NCI-H1436 (cell line): ENCODE measurements at places on chromosomes 5 and 9.

- DNase-seq: no peak
These were observed 930.3 kb upstream of the C9orf72 start for GRCh38 chr9:28503573-28503972.

DNA sequence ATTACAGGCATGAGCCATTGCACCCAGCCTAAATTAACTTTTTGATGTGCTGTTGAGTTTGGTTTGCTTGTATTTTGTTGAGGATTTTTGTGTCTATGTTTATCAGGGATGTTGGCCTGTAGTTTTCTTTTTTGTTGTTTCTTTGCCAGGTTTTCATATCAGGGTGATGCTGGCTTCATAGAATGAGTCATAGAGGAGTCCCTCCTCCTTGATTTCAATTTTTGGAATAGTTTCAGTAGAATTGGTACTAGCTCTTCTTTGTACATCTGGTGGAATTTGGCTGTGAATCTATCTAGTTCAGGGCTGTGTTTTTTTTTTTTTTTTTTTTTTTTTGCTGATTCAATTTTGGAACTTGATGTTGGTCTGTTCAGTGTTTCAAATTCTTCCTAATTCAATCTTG is 1164.3 kb upstream of the DMAC1 start:
- DNase-seq: no peak

GRCh38 chr5:177040814-177041420 is 18.4 kb downstream of the ZNF346 start:
- no peak for DNase-seq

- no peak for DNase-seq
These were observed 187.3 kb upstream of the NMUR2 start for GRCh38 chr5:152592416-152592815.

- DNase-seq: no peak
These were observed 24.6 kb downstream of the HSDL2 start for GRCh38 chr9:112404508-112404932.

- no peak for DNase-seq
These were observed 155.6 kb upstream of the IER5L start for GRCh38 chr9:129333617-129334104.

DNA sequence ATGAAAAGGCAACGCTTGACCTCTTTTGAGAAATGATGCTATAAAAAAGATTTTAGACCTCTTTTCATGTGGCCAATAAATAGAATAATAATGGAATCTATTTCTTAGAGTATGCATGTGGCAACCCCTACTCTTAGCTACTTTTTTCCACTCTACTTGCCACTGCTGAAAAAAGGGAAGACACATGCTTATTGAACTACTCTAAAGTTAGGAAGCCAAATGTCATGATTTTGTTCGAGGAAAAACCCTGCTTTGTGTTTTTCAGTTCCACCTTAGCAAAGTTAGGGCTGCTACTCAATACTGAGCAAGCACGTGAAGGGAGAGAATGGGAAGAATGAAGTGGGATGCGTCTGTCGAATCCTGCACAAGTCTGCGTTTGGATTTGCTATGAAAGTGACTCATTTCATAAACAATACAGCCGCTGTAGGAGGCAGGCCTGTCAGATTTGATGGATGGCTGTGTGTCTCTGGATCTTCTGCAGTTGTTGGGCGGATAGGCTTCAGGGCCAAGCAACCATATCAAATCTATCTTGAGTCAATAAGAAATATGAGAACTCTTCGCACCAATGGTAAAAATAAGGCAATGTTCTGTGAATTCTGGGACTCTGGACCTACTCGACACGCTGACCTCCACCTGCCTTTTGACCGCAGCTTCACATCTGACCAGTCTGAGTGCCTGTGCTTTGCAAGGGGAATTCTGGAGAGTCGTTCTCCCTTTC is 333.6 kb downstream of the PIK3R1 start:
- DNase-seq: no peak

DNA sequence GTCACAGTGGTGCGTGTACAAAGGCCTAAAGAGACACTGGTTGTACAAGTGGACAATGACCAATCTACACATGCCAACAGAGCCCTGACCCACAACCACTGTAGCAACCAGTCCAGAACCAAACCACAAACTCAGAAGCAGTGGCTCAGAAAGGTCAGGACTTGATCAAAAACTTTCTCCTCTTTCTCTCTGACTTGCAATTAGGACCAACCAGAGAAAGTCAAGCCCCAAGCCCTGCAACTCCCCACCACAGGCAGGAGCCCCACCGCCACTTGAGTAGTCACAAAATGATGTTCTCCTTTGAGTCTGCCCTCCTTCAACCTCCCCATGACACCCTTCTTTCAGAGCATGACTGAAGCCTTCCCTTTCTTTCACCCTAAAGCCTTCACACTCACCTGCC is 291.8 kb downstream of the CDH10 start:
- DNase-seq: no peak

DNA sequence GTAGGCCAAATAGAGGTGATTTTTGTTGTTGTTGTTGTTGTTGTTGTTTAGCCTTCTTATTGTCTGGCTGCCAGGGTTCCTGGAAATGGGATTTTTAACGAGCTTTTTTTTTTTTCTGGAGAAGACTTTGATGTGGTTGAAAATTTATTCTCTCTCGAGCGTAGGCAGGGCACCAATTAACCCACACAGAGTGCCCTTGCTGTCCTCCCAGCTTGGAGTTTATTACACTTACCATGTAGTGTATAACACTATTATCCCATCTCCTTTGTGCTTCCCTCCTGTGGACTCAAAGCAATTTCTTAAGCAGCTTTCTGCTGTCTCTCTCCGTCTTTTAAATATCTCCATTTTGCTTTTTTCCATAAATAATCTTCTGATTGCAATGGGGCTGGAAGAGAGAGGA is 57.4 kb downstream of the OR2K2 start:
- no peak for DNase-seq

GRCh38 chr9:32172256-32172655 is 212.2 kb upstream of the ACO1 start:
- no peak for DNase-seq

- DNase-seq: no peak
These were observed 317.2 kb downstream of the ZSWIM6 start for GRCh38 chr5:61649231-61649630.

- DNase-seq: no peak
These were observed 185.3 kb downstream of the MAPKAP1 start for GRCh38 chr9:125521462-125522327.

GRCh38 chr9:101418518-101419430 is 16.8 kb downstream of the ALDOB start:
- no peak for DNase-seq

DNA sequence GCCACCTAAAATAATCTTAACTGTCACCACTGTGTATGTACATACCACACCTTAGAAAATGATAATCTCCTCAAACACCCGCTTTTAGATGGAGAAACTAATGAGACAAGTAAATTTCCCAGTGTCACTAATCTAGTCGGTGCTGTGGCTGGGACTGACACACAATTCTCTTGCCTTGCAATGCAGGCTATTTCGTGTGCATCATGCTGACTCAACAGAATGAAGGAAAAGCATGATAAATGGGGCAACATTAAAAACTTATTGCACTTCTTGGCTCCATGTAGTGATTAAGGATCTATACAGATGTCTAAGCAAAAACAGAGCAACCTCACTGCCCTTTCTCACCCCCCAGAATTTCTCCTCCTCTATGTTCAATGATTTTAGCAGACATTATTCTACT is 677.9 kb downstream of the DTWD2 start:
- no peak for DNase-seq

GRCh38 chr5:23864786-23865185 is 357.4 kb downstream of the PRDM9 start:
- DNase-seq: no peak

- DNase-seq: no peak
These were observed 79.0 kb downstream of the AK8 start for GRCh38 chr9:132798817-132799790.

DNA sequence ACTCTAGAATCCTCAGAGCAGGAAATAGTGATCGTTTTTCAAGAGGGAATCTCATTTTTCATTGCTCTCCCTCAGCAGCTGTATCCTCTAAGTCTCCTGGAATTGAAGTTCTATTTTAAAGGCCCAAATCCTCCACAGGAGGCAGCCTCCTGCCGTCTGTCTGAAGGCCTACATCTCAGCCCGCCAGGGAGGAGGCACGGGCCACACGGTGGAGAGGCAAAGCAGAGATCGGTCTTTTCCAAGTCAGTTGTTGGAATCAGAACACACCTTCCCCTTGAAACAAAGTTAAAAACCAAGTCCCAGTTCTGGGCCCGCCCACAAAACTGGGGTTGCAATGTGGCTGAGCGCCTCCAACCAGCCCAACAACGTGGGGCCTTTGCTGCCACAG is 68.7 kb downstream of the RAPGEF1 start:
- no peak for DNase-seq

- no peak for DNase-seq
These were observed 2.2 kb upstream of the S1PR3 start for GRCh38 chr9:88988796-88989641.

DNA sequence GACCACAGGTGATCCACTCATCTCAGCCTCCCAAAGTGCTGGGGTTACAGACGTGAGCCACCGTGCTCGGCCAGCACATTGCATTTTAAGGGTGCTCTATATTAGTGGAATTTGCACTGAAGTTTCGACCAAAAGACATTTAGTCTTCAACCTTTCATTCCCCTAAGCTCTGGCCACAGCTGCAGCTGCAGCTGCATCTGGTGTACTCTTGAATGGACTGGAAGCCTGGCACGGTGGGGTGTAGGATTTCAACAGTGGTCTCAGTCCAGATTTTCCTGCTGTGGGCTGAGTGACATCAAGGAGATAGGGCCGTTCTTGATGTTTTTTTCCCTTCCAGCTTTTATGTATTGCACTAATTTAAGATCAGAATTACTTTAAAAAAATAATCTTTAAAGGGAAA is 255.2 kb downstream of the PDZD2 start:
- DNase-seq: no peak

GRCh38 chr9:136726631-136727191 is 14.3 kb downstream of the DIPK1B start:
- DNase-seq: no peak

DNA sequence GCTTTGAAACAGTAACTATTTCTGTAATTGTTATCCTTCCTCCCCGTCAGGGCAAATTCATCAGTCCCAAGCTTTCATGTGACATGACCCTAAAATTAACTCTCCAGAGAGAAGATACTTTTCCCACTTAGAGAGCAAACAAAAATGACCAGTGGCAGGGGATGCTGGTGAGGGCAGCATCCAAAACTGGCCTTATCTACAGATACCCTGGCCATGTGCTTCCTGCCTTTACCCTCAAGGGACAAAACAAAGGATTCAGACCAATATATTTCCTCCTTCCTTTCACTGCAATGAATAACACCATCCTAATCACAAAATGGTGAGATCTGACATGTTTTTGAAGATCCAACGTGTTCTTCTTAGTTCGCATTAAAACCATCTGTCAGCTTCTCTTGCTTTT is 267.2 kb downstream of the MAN2A1 start:
- DNase-seq: no peak

DNA sequence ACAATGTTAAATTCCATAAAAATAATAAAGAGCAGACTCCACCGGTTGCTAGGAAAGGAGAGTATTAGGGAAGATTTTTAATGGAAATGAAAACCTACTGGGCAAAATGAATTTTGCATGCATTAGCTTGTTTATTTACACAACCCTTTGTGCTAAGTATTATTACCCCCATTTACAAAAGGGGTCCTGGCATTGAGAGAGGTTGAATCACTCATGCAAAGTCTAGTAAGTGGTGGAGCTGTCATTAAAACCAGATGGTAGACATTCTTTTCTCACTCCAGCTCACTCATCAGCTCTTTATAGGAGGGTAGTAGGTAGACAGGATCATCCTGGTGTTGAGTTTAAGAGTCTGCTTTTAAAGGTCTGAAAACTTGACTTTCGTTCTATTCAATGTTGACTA is 395.1 kb downstream of the PLK2 start:
- DNase-seq: no peak

- no peak for DNase-seq
These were observed 43.0 kb upstream of the DPYSL3 start for GRCh38 chr5:147552897-147553296.

DNA sequence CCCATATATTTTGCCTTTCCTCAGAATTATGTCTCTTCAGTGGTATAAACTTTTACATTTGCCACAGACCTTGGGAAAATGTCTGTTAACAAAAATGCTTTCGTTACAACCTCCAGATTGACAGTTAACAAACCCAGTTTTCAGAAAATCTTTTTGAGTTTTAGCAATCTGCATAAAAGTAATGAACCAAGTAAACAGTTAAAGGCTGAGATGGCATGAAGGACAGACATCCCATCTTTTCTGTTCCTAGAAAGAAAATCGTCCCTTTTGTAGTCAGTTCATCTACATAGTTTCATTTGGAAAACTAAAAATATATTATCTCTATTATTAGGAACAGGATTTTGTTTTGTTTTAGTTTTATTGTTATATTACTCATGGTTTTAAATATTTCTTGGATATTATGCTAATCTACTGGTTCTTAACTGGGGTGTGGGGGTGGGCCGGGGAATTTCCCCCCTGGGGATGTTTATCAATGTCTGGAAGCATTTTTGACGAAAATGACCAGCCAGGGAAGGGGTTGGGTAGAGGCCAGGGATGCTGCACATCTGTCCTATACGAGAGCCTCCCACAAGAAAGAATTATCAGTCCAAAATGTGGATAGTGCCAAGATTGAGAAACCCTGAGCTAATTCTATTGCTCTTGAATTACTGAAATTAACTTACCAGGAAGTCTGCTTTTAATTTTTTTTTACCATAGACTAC is 11.9 kb downstream of the FYB1 start:
- DNase-seq: no peak

DNA sequence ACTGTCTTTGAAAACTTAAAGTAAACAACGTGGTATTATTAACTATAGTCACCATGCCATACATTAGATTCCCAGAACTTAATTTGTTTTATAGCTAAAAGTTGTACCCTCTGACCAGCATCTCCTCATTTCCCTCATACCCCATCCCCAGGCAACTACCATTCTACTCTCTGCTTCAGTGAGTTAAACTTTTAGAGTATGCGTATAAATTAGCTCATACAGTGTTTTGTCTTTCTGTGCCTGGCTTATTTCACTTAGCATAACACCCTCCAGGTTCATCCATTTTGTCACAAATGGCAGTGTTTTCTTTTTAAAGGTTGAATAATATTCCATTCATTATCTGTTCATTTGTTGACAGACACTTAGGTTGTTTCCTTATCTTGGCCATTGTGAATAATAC is 14.2 kb downstream of the COMMD10 start:
- DNase-seq: no peak

GRCh38 chr9:81671880-81672280 is 17.5 kb downstream of the TLE1 start:
- no peak for DNase-seq

DNA sequence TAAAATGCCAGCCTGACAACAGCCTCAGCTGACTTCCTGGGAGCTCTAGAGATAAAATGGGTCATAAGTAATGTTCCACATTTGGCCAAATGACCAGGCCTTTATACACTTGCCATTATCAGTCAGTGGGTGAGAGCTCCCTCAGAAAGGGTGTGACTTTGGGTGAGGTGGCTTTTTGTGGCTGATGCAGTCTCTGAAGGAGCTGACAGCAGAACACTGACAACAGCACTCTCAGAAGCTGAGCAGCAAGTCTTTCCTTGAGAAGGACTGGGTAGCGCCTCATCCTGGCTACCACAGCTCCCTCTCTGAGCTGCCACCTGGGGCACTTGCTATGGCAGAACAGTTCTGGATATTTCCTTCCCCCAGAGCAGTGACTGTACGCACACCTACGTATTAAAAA is 22.0 kb upstream of the GNAQ start:
- no peak for DNase-seq
